Stimulated activated CD8-positive, alpha-beta memory T cell treated with anti-CD3 and anti-CD28 coated beads, Interleukin-15, amount 100 ng/mL, for 4 hours (primary cell): ENCODE measurements at places on chromosomes 3 and 15.
A peak's percentile ranks its signal among the peaks of the same experiment; 100 is the strongest.

- DNase-seq: no peak
These were observed 39.4 kb downstream of the CD200 start for GRCh38 chr3:112372396-112372795.

- DNase-seq: no peak
These were observed 80.3 kb upstream of the HRH1 start for GRCh38 chr3:11074011-11074410.

- no peak for DNase-seq
These were observed 67.0 kb downstream of the PEAK1 start for GRCh38 chr15:77352887-77353286.

DNA sequence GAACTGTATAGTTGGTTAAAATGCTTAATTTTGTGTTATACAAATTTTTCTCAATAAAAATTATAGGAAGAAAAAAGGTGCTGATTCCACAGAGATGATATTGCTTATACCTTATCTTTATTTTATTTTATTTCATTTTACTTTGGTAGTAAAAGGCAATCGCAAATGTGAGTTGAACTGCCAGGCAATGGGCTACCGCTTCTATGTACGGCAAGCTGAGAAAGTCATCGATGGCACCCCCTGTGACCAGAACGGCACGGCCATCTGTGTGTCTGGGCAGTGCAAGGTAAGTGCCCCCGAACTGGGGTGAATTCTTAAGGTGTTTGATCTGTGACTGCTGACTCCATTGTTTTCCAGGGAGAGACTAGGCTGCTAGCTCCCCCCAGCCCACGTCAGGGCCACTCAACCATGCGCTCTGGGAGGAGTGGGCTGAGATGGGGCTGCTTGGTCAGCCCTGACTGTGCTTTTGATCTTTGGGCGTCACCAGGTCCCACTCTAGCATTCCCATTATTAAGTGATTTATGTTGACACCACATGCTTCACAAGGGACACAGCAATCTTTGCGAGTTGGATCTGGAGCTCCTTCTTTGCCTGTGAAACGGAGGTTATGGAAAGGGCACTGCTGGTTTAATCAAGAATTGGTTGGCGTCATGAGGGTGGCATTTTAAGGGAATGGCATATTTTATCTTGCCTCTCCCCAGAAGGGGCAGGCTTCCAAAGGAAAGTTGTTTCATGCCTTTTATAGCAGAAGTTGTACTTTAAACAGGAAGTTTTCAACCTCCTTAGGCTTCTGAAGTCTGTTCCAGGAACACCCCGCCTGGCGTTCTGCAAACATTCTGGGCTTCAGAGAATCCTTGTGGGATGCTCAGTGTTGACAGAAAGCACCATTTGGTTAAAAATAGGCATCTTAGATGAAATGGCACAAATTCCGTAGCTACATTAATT, 296.5 kb downstream of the THSD4 start:
- no peak for DNase-seq

GRCh38 chr15:62697636-62698035, 344.9 kb upstream of the TPM1 start:
- DNase-seq: no peak

GRCh38 chr15:70031261-70031660, 66.5 kb downstream of the TLE3 start:
- DNase-seq: no peak

GRCh38 chr3:15258720-15259119, 52.7 kb downstream of the CAPN7 start:
- DNase-seq: no peak

DNA sequence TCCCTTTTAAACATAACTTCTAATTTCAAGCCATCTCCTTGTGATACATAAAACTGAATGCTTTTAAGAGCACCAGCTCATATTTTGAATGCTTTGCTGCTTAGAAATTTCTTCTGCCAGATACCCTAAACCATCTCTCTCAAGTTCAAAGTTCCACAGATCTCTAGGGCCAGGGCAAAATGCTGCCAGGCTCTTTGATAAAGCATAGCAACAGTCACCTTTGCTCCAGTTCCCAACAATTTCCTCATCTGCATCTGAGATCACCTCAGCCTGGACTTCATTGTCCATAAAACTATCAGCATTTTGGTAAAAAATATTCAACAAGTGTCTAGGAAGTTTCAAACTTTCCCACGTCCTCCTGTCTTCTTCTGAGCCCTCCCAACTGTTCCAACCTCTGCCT, 17.5 kb downstream of the OSTN start:
- no peak for DNase-seq

DNA sequence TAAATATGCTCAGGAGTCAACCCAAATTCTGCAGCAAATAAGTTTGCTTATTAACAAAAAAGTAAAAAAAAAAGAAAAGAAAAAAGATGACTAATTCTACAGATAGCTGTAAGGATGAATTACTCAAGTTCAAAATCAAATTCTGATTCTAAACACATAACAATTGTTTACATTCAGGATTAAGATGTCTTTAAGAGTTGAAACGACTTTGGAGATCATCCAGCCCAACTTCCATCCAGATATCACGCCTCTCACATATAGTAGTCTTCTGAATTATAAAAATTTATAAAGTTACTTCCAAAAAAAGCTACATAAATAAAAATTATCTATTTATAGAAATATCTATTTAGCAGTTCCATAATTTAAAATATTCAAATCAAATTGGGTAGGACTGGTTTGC, 39.8 kb downstream of the GYG1 start:
- no peak for DNase-seq

DNA sequence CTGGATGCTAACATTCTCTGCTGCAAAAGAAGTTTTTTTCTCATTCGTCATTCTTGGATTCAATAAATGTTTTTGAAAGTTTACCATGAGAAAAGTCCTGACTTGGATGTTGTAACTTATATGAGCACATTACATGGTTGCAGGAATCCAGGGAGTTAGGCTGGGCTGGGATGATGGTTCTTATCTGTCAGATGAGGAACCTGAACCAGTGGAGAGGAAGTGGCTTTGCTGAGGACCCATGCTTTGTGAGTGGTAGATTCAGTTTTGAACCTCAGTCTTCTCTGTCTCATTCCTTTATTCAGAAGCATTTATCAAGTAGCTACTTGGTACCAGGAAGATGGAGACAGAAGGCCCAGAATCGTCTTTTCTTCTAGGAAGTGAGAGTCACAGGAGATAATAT, 3.7 kb upstream of the GASK1A start:
- DNase-seq: no peak

- no peak for DNase-seq
These were observed 53.1 kb downstream of the CLDN1 start for GRCh38 chr3:190269101-190269500.

GRCh38 chr3:159252274-159252673, 450.4 kb downstream of the MFSD1 start:
- no peak for DNase-seq

- no peak for DNase-seq
These were observed 23.2 kb downstream of the CFAP92 start for GRCh38 chr3:128970740-128971047.

GRCh38 chr3:194738254-194739093, 52.8 kb downstream of the FAM43A start:
- DNase-seq: no peak

- DNase-seq: peak; percentile 24
These were observed 623 bp downstream of the ZNF639 start for GRCh38 chr3:179323197-179324110.

DNA sequence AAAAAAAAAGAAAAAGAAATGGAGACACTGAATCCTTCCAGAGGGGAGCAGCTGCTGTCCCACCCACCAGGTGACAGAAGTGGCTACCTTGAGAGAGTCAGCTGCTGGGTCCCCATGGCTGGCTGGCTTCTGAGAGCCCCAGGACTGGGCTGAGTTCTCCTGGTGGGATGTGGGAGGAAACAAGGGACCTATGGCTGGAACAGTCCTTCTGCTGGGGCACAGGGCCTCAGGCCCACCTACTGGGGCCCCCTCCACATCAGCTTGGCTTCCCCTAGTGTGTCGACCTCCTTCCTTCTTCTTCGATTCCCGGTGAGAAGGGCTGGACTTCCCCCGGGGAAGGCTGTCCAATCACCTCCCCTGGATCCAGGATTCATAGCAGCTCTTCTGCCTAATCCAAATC, 32.3 kb downstream of the PRR20G start:
- DNase-seq: no peak

- DNase-seq: no peak
These were observed 95.8 kb upstream of the TNFAIP8L3 start for GRCh38 chr15:51190424-51191068.

- DNase-seq: no peak
These were observed 339.8 kb downstream of the THSD4 start for GRCh38 chr15:71455107-71455506.

DNA sequence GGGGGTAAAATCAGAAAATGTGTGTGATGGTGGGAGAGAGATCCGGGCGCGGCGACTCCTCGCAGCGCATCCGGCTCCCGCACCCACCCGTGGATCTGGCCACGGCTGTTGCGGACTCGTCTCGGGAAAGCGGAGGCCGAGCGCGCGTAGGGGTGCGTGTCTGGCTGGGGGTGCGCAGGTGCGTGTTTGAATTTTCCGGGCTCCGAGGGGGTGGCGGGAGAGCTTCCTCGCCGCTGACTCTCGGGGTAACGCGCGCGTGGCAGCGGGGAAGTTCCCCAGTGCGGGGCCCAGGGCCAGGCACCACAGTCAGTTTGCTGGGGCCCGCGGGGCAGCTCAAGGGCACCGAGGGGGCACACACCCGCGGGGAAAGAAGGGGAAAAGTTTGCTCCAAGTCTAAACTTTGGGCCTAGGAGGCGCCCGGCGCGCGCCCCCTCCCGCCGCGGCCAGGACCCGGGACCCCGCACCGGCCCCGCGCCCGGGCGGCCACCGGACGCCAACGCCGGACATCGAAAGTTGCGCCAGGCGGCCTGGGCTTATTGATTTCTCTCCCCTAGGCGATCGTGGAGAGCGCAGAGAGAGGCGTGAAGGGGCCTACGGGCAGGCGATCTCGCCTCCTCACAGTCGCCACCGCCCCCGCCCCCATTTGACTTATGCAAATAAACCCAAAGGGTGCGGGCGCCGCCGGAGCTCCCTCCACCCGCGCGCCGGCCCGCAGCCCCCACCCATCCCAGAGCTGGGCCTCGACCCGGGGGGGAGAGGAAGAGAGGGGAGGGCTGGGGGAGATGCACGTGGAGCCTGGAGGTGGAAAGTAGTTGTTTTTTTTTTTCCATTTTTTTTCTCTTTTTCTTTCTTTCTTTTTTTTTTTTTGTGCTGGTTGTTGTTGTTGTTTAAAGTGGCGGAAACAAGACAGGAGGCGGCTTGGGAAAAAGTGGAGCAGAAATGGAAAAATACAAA, 639 bp downstream of the FOXP1 start:
- peak; percentile 60 for DNase-seq

DNA sequence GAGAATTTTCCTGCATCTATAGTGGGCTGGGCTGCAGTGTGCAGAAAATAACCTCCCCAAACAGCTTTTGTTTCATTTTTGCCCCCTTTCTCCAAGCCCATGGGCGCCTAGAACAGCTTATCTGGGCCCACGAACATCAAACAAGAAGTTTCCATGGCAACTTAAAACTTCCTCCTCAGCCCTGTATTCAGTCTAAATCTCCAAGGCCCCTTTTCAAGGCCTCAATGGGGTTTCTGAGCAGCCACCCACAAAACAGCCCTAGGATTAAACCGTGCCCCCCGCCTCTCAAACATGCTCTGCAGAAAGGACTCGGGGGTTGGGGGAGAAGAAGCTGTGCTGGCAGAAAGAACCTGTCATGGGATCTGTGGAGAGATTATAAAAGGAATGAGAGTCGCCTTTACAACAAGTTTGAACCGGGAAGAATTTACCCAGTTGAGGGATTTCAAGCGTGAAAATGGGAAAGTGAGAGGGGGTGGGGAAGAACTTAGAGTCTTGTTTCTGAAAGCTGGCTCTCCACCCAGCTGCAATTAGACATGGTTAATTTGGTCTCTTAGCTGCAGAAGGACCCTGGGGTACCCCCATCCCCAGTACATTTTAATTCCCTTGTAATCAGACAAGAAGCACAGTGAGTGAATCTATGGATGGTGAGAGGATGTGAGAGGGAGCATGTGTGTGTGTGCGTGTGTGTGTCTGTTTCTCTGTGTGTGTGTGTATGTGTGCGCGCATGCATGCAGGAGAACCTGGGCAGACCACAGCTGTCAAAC, 4.3 kb upstream of the FAM107A start:
- no peak for DNase-seq

DNA sequence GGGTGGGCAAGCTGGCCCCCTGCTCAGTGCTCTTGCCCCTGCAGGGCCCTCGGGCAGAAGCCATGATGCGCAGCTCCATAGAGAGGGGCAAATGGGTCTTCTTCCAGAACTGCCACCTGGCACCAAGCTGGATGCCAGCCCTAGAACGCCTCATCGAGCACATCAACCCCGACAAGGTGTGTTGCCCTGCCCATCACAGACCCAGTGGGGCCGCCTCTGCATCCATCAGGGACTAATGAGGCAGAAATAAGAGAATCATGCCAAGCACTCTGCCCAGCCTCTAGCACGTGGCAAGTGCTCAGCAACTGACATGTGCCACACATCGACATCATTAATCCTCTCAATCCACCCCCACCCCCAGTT, 49.4 kb downstream of the SEMA3G start:
- DNase-seq: no peak

- no peak for DNase-seq
These were observed 409.8 kb upstream of the TPRG1 start for GRCh38 chr3:188761964-188762363.

GRCh38 chr15:57095896-57096295, 177.5 kb downstream of the TCF12 start:
- DNase-seq: no peak

DNA sequence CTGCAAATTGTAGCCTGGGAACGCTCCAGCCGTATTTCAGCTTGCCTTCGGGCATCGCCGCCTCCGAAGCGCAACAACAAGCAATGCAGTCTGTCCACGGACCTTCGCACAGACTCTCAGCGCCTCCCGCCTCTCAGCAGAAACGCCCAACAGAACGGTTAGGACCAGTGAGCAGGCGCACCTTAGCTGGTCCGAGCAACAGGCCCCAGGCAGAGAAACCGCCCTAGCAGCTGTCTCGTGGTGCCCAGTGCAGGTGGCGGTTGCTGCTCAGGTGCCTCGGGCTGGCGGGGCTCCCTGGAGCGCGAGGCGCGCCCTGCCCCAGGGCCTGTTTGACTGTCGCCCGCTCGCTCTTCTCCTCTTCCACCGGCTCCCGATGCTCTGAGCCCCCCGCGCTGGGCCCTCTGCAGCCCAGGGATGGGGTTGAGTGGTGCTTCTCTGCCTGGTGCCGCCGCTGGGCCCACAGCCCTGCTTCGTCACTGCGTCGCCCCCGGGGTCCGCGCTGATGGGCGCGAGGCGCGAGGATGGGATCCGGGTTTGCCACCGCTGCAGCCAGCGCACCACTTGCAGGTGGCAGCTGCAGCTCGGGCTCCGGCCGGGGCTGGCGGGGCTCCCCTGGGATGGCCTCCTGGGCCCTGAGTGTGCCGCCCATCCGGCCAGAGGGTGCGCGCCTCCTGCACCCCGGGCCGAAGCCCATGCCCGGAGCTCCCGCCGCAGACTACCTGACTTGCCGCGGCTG, 268.4 kb upstream of the FRG2C start:
- DNase-seq: no peak

DNA sequence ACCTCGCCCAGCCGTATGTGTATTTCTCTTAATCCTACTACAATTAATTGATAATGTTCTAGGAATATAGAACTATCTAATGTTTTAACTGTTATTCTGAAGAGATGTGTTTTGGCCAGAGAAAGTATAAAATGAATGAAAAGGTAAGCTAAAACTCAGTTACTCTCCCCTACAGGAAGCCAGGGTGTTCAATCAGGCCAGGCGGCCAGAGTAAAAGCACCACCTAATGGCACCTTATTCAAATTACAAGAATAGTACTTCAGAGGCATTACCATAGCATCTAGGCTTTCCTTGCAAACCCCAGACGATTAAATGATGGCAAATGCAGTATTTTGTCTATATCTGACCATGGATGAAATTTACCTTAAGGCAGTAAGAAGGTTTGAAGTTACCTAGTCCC, 10.4 kb downstream of the SLC12A8 start:
- DNase-seq: no peak
